ENCODE measurements at places on chromosomes 2 and 18. TPM values are rescaled to one million over a fixed set of nuclear protein-coding genes. Genes with fewer than 3 reads are reported as not detected.
A peak's percentile ranks its signal among the peaks of the same experiment; 100 is the strongest.

GRCh38 chr2:152376968-152377367, 42.0 kb downstream of the FMNL2 start:
- H3K4me3 ChIP-seq = no peak overlapping the region
- peaks cover 2% of the 10 kb centered on the region for H3K27me3 ChIP-seq
- H3K36me3 ChIP-seq = no peaks in the 10 kb centered on the region
- no peak overlapping the region for H3K27ac ChIP-seq

- no peak overlapping the region for H3K27ac ChIP-seq
- no peaks in the 10 kb centered on the region for H3K27me3 ChIP-seq
- H3K36me3 ChIP-seq = no peaks in the 10 kb centered on the region
- H3K4me1 ChIP-seq = no peaks in the 10 kb centered on the region
- no peak overlapping the region for H3K4me3 ChIP-seq
- DNase-seq = no peak
These were observed 266.6 kb downstream of the ACTR3 start for GRCh38 chr2:114156366-114157056.

- peaks cover 2% of the 10 kb centered on the region for H3K27me3 ChIP-seq
- H3K36me3 ChIP-seq = no peaks in the 10 kb centered on the region
- no peak overlapping the region for H3K27ac ChIP-seq
- no peak overlapping the region for H3K4me3 ChIP-seq
- no peaks in the 10 kb centered on the region for H3K4me1 ChIP-seq
These were observed 217.1 kb downstream of the SLC4A3 start for GRCh38 chr2:219844401-219845091.

GRCh38 chr2:85868822-85869221, 20.0 kb downstream of the ST3GAL5 start:
- H3K36me3 ChIP-seq = peaks cover 25% of the 10 kb centered on the region
- DNase-seq = no peak
- no peaks in the 10 kb centered on the region for H3K27me3 ChIP-seq
- no peak overlapping the region for H3K4me3 ChIP-seq

DPP10 gene
- not detected for total RNA-seq

GRCh38 chr2:28063492-28063962, 173.0 kb downstream of the BABAM2 start:
- DNase-seq = no peak
- peaks cover 18% of the 10 kb centered on the region for H3K36me3 ChIP-seq
- no peaks in the 10 kb centered on the region for H3K27me3 ChIP-seq
- no peak overlapping the region for H3K4me3 ChIP-seq

DNA sequence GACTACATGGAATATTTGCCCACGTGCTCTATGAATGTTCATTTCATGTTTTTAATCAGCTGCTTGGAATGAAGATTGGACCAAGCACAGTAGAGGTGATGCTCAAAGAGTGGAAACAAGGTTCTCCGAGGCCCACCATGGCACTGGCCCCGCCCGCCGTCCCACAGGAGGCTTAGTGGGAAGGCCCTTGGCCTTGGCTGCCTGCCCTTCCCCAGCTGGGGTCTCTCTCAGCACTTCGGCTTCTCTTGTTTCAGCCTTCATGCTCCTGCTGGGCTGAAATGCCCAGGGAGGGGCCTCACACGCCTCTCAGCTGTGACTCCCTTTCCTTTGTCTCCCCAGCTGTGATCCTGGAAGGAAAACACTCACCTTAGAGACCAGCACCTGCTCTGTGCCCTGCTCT, 833.2 kb downstream of the GALR1 start:
- no peak for DNase-seq
- no peaks in the 10 kb centered on the region for H3K4me1 ChIP-seq
- no peak overlapping the region for H3K4me3 ChIP-seq
- no peaks in the 10 kb centered on the region for H3K36me3 ChIP-seq

UPP2 gene
- total RNA-seq = not detected

DNA sequence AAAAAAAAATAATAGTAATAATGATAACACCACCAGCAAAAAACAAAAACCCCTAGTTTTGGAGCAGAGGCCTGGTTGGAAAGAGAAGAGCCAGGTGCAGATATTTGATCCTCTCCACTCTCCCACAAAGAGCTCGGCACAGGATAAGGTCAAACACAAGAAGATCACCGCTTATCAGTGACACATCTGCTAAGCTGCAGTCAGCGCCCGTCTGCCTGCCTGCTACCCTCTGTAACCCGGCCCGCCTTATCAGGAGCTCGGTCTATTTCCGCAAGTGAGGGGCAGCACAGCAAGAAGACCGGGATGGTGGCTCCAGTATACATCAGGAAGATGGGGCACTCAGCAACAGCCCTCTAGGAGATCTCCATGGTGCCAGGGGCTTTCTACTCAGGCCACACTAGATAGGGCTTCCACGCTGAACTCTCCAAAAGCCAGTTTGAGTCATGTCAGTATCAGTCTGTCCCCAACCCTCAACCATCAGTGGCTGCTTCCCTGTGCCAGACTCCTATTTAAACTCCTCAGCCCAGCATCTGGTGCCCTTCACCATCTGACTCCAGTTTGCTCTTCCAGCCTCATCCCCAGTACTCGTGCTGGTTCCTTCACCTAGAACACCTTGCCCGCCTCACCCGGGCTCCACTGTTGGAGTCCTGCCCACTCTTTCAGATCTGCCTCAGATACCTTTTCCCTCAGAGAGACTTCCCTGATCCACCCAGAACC, 67.3 kb upstream of the PPP1CB start:
- H3K27me3 ChIP-seq = no peaks in the 10 kb centered on the region
- no peaks in the 10 kb centered on the region for H3K36me3 ChIP-seq
- H3K4me3 ChIP-seq = no peak overlapping the region
- peak overlapping the region; percentile 1 for H3K27ac ChIP-seq
- peaks cover 29% of the 10 kb centered on the region for H3K4me1 ChIP-seq

DNA sequence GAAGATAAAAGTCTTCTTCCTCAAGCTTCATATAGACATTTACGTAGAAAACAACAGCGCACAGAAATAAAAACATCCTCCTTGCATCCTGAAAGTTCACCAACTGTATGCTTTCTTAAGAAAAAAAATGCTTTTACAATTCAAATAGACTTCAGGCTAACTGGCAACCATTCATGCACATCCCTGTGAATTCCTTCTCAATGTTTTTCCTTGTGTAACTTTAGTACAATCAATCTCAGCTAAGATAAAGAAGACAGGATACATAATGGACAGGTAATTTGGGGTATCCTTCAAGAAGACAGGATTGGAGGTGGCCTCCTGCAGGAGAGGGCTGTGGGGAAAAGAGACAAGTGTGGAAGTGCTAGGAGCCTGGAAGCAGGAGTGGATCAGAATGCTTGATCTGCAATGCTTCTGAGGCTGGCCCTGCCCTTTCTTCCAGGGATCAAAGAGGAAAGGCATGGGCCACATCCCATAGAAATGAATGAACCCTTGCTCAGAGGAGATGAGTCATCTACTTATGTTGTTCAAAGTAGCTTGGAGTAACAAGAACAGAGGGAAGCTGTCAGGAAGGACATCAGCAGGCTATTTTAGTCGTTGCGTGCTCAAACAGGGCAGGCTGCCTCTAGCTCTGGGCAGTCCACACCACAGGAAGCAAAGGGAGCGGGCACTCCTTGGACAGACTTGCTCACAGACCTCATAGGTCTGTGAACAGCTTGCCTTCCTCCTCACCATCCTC, 126.6 kb downstream of the TMEM131 start:
- peaks cover 30% of the 10 kb centered on the region for H3K4me1 ChIP-seq
- H3K27me3 ChIP-seq = no peaks in the 10 kb centered on the region
- no peak overlapping the region for H3K4me3 ChIP-seq
- H3K36me3 ChIP-seq = peaks cover 6% of the 10 kb centered on the region

LCT gene
- total RNA-seq = 0.34 TPM

- no peak overlapping the region for H3K27ac ChIP-seq
- H3K4me3 ChIP-seq = no peak overlapping the region
- no peaks in the 10 kb centered on the region for H3K36me3 ChIP-seq
- no peaks in the 10 kb centered on the region for H3K4me1 ChIP-seq
- DNase-seq = no peak
These were observed 1034.9 kb upstream of the FANCL start for GRCh38 chr2:59276033-59276432.

UGT1A6 gene
- not detected for total RNA-seq

TGFA gene
- 0.13 TPM for total RNA-seq

DNA sequence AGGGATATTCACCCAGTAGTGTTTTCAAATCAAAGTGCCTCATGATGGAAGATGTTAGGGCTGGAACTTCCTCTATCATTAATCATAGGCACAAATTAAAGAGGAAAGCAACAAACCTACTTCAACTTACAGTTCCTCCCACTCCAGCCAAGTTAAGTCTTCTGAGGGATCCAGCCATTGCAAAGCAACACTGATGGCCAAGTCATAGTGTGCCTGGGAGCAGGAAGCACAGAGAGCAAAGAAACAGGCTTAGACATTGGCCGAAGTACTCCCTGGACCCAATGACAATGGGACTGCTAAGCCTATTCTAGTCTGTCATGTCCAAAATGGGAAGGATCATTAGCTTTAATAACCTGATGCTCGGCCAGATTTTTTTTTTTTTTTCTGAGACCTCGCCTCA, 7.0 kb downstream of the C2orf80 start:
- DNase-seq = no peak
- H3K27me3 ChIP-seq = peaks cover 8% of the 10 kb centered on the region
- H3K36me3 ChIP-seq = no peaks in the 10 kb centered on the region
- no peak overlapping the region for H3K27ac ChIP-seq
- H3K4me1 ChIP-seq = peaks cover 4% of the 10 kb centered on the region

GRCh38 chr2:214103276-214104001, 307.4 kb upstream of the VWC2L start:
- no peaks in the 10 kb centered on the region for H3K4me1 ChIP-seq
- DNase-seq = no peak
- no peak overlapping the region for H3K27ac ChIP-seq
- H3K36me3 ChIP-seq = no peaks in the 10 kb centered on the region
- no peak overlapping the region for H3K4me3 ChIP-seq

CCDC74B gene
- total RNA-seq = 3.2 TPM

OTOS gene
- not detected for total RNA-seq

DNA sequence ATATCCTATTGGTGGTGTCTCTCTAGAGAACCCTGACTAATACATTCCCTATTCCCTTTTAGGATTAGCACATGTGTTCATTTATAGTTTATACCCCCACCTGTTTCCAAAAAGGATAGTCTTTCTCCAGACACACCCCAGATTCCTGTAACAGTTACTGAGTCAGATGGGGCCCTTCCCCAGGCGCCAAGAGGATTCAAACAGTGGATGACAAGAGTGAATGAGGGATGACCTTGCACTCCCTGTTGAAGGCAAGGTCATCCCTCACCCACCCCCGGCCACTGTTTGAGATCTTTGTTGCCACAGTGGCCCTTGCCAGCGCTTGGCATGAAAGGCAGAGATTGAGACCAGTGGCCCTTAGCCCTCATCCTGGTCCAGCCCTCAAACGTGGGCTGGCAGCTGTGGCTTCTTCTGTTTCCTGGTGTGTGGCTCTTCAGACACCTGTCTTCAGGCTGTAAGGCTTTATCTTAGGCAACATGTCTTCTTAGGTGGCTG, 15.3 kb upstream of the REEP1 start:
- H3K4me1 ChIP-seq = no peaks in the 10 kb centered on the region
- no peak overlapping the region for H3K27ac ChIP-seq
- peaks cover 14% of the 10 kb centered on the region for H3K27me3 ChIP-seq

GRCh38 chr2:128834207-128834879, 515.7 kb upstream of the HS6ST1 start:
- H3K27me3 ChIP-seq = no peaks in the 10 kb centered on the region
- H3K36me3 ChIP-seq = no peaks in the 10 kb centered on the region
- no peaks in the 10 kb centered on the region for H3K4me1 ChIP-seq
- H3K27ac ChIP-seq = no peak overlapping the region
- H3K4me3 ChIP-seq = no peak overlapping the region
